Smooth muscle cell of bladder (primary cell): ENCODE measurements at places on chromosomes 7 and 10. TPM values are rescaled to one million over a fixed set of nuclear protein-coding genes. Genes with fewer than 3 reads are reported as not detected.

ACSL5 gene
- 1.7 and 2.2 TPM in 2 replicates for total RNA-seq

TMEM225B gene
- total RNA-seq: 0.46 and 1.1 TPM in 2 replicates

SMKR1 gene
- 0.09 and 0.43 TPM in 2 replicates for total RNA-seq

TSPAN33 gene
- 0.65 and 1.3 TPM in 2 replicates for total RNA-seq
